ENCODE measurements at places on chromosomes 1 and 21. TPM values are rescaled to one million over a fixed set of nuclear protein-coding genes. Genes with fewer than 3 reads are reported as not detected.

OR2L13 gene
- not detected for total RNA-seq

AIM2 gene
- 14.4 TPM for total RNA-seq

STYXL2 gene
- total RNA-seq = not detected

OPTC gene
- total RNA-seq = not detected

PKNOX1 gene
- 20.2 TPM for total RNA-seq

C1orf122 gene
- 18.8 TPM for total RNA-seq

LUZP1 gene
- total RNA-seq = 18.5 TPM

SLC25A34 gene
- total RNA-seq = 1.9 TPM

NGF gene
- not detected for total RNA-seq

GADD45A gene
- total RNA-seq = 26.3 TPM

PAX7 gene
- total RNA-seq = not detected

LHX8 gene
- not detected for total RNA-seq

TMOD4 gene
- total RNA-seq = 0.78 TPM

DEGS1 gene
- total RNA-seq = 38.3 TPM

AHDC1 gene
- total RNA-seq = 12.8 TPM

RHOU gene
- total RNA-seq = 4.3 TPM

CCSAP gene
- total RNA-seq = 5.9 TPM

LDLRAD1 gene
- total RNA-seq = not detected

DYNLT5 gene
- not detected for total RNA-seq

CLCN6 gene
- 16.6 TPM for total RNA-seq

ZP4 gene
- not detected for total RNA-seq

LCE2C gene
- total RNA-seq = not detected

VWA5B1 gene
- 0.30 TPM for total RNA-seq

AGRN gene
- 79.9 TPM for total RNA-seq

ADAMTS5 gene
- not detected for total RNA-seq

ST6GALNAC3 gene
- total RNA-seq = 3.8 TPM

TPTE gene
- not detected for total RNA-seq

CYP4A11 gene
- total RNA-seq = not detected
